ENCODE measurements at places on chromosomes 16 and 17.
A peak's percentile ranks its signal among the peaks of the same experiment; 100 is the strongest.

- no peak for DNase-seq
These were observed 18.1 kb upstream of the ABCC12 start for GRCh38 chr16:48173889-48174288.

GRCh38 chr17:67412032-67412431, 35.0 kb downstream of the PITPNC1 start:
- DNase-seq, result no peak

DNA sequence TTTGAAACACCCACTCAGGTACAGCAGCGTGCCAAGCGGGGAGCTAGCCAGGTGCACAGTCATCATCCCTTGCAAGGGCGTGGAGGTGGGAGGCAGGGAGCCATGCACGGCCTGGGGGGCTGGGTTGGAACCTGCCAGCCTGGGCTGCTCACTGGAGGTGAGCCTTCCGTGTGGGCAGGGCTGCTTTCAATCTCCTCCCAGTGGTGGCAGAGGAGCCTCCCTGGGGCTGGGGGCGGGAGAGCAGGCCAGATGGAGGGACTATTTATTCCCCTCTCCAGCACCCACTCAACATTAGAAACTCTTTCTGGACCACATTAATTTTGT, 90.3 kb downstream of the KATNIP start:
- peak; percentile 3 for DNase-seq

- DNase-seq, result no peak
These were observed 102.4 kb downstream of the MAP2K6 start for GRCh38 chr17:69516911-69517310.

GRCh38 chr17:17781591-17782496, 54.9 kb downstream of the SREBF1 start:
- DNase-seq, result peak; percentile 45

GRCh38 chr17:39538866-39539265, 68.9 kb downstream of the NEUROD2 start:
- DNase-seq, result no peak

DNA sequence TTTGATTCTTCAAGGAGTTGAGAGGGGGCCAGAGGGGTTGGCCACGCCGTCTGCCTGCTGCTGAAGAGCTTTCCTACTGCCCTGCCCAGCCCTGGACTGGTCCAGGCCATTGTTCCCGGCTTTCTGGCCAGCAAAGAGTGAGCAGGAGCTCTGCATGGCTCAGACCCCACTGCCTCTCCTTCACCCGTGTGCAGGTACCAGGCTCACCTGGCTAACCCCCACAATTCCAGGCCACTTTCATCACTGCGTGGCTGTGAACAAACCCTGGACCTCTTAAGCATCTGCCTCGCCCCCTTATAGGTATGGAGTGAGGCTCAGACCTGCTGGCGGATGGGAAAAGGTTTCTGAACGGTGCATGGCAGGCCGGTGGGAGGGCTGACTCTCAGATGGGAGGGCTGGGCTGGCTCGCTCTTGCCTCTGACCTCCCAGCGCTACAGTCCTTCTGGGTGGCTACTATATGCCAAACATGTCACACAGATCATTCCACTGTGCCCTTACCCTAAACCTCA, 8.9 kb downstream of the ZNF319 start:
- no peak for DNase-seq

- DNase-seq, result no peak
These were observed 711.7 kb upstream of the SOX9 start for GRCh38 chr17:71409137-71409536.

DNA sequence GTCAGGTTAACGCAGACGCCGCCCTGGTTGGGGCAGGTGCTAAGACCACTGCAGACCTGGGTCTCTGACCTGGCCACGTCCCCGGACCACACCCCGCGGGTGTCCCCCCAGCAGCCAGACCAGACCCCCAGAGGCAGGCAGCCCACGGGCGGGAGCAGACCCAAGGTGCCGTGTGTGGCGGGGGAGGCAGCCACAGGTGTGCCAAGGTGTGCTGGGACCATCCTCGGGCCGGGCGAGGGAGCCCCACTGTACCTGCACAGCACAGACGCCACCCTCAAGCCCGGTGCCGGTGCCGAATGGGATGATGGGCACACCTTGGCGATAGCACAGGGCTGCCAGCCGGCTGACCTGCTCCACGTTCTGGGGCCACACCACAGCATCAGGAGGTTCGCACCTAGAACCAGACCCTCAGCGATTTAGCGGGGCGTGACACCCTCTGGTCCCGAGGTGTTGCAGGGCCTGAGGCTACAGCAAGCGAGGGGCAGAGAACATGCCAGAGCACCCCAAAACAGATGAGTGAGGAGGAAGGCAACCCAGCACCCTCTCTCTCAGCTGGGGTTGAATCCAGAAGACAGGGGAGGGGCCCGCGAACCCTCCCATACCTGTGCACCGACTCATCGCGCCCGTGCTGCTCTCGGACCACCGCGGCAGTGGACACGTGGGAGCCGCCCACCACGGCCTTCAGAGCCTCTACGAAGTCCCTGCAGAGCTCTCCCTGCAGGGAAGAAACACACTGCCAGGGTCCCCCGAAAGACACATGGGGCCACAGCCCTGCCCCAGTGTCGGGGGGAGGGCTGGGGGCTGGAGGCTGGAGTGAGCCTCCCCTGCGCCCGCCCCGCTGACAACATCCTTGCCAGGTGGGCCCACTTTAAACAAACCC, 1.4 kb downstream of the LDHD start:
- DNase-seq, result no peak

- no peak for DNase-seq
These were observed 7.1 kb upstream of the MPP2 start for GRCh38 chr17:43914451-43914850.

GRCh38 chr17:43479948-43480347, 3.8 kb upstream of the DHX8 start:
- no peak for DNase-seq

GRCh38 chr16:89556750-89557689, 3.5 kb upstream of the RPL13 start:
- DNase-seq, result peak; percentile 71

DNA sequence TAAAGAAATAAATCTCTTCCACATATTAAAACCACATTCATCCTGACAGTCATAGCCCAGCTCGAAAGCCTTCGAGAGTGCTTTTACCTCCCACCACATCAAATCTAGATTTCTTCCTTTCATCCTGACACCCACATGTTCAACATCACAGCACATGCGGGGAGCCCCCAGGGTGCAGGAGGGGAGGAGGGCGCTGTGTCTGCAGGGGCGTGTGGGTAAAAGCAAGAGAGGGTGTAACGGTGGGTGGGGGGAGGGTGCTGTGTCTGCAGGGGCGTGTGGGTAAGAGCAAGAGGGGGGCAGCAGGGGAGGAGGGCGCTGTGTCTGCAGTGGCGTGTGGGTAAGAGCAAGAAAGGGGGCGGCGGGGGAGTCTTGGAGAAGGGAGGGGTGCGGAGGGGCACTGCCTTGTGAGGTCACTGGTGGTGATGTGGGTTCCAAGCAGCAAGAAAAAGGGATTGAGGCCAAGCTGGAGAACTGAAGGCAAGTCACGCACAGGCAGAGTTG, 34.7 kb downstream of the ADCY9 start:
- DNase-seq, result peak; percentile 16

DNA sequence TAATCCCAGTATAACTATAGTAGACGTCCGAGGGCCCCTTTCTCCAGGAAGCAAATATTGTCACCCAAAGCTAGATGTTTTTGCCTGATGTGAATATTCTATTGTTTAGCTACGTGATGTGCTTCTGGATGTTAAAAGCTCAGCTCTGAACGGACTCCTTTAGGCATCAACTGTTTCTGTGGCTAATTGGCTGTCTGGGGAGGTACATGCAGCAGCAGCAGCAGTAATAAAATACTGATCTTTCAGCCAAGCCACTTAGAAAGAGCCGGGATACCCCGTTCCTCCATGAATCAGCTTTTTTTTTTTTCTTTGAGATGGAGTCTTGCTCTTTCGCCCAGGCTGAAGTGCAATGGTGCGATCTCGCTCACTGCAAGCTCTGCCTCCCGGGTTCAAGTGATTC, 43.0 kb downstream of the TRARG1 start:
- DNase-seq, result no peak

- no peak for DNase-seq
These were observed 227.3 kb downstream of the CCDC182 start for GRCh38 chr17:57517632-57518456.

- peak; percentile 51 for DNase-seq
These were observed 202.2 kb upstream of the CHMP6 start for GRCh38 chr17:80789356-80789902.

GRCh38 chr16:24394341-24394740, 138.2 kb downstream of the CACNG3 start:
- DNase-seq, result no peak

GRCh38 chr16:68607443-68607842, 37.7 kb upstream of the CDH3 start:
- no peak for DNase-seq
